Mesenchymal stem cell (in vitro differentiated cells and primary cell): ENCODE measurements at places on chromosomes 4 and X.

DNA sequence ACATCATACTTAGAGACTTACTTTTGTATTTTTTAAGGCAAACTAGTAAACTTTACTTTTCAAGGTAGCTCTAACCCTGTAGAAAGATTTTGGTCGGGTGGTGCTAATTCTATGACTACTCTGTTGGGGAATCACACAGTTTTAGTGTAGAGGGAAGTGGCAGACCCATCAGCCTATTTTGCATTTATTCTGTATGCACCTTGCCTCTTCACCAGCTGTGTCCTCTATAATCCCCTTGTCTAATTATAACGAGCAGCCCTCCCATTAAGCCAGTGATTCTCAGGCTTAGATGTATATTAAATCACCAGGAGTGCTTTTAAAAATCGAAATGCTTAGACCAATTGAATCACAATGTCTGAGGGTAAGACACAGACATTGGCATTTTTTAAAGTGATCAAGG lies 78.1 kb downstream of the GALNT7 start:
- H3K27ac ChIP-seq = no peak overlapping the region
- peaks cover 5% of the 10 kb centered on the region for H3K27me3 ChIP-seq
- no peak overlapping the region for H3K4me3 ChIP-seq
- DNase-seq = no peak

- H3K4me3 ChIP-seq = no peak overlapping the region
- H3K27ac ChIP-seq = no peak overlapping the region
- no peaks in the 10 kb centered on the region for H3K36me3 ChIP-seq
Observed at GRCh38 chrX:105375816-105376215, 155.3 kb upstream of the TEX13A start.

DNA sequence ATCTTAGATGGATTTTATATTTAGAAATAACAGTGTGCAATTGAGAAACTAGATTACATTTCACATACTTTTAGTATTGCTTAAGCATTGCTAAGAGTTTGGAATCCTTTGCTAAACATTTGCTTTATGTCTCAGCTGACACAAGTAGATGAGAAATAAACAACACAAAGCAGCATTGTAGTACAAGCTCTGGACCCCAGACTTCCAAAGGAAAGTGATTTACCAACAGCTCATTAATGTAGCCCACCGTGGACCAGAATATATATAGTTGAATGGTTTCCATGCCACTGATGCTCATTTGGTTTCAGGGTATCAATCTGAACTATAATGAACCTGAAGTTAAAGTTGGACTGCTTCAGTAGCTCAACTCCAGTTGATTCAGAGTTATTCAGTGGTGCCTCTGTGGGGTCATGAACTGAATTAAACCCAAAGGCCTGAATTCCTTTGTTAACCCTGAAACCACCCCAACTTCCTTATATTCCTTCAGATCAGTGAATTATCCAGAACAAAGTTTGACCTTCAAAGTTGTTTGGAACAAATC lies 132.1 kb upstream of the NEIL3 start:
- no peaks in the 10 kb centered on the region for H3K27me3 ChIP-seq
- peak overlapping the region; percentile 87 for H3K27ac ChIP-seq
- H3K36me3 ChIP-seq = no peaks in the 10 kb centered on the region
- no peak overlapping the region for H3K4me3 ChIP-seq

- H3K36me3 ChIP-seq = no peaks in the 10 kb centered on the region
- peaks cover 4% of the 10 kb centered on the region for H3K4me1 ChIP-seq
- H3K4me3 ChIP-seq = no peak overlapping the region
- DNase-seq = peak; percentile 84
- H3K27ac ChIP-seq = peak overlapping the region; percentile 95
- no peaks in the 10 kb centered on the region for H3K27me3 ChIP-seq
Observed at GRCh38 chr4:15695240-15695699, 7.6 kb upstream of the BST1 start.

GRCh38 chr4:39613093-39613656 lies 25.5 kb downstream of the SMIM14 start:
- H3K4me3 ChIP-seq = no peak overlapping the region
- peak overlapping the region; percentile 60 for H3K27ac ChIP-seq
- peaks cover 32% of the 10 kb centered on the region for H3K36me3 ChIP-seq

GRCh38 chr4:89322671-89323070 lies 15.1 kb upstream of the GPRIN3 start:
- no peaks in the 10 kb centered on the region for H3K27me3 ChIP-seq
- no peaks in the 10 kb centered on the region for H3K4me1 ChIP-seq
- no peak for DNase-seq
- no peak overlapping the region for H3K4me3 ChIP-seq
- no peak overlapping the region for H3K27ac ChIP-seq
- H3K36me3 ChIP-seq = no peaks in the 10 kb centered on the region

- H3K4me3 ChIP-seq = no peak overlapping the region
- H3K27me3 ChIP-seq = no peaks in the 10 kb centered on the region
- no peak overlapping the region for H3K27ac ChIP-seq
- no peaks in the 10 kb centered on the region for H3K4me1 ChIP-seq
- no peak for DNase-seq
Observed at GRCh38 chr4:95877636-95878035, 37.7 kb downstream of the PDHA2 start.

DNA sequence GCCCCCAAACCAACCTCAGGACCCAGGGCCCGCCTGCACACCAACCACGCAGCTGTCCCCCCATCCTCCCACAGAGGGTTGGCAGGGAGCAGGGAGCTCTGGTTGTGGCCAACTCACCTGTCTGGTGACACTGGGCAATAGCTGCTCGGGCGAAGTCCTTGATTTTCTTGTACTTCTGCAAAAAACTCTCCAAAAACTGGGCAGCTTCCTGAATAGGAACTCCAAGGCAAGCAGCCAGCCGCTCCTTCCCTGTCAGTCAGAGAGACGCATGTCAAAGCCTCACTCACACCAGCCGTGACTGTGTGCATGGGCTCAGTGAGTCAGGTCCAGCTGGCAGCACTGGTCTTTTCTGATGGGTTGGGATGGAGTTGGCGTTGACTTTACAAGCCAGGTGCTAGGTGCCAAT lies 26.4 kb downstream of the NAT8L start:
- DNase-seq = no peak
- no peaks in the 10 kb centered on the region for H3K4me1 ChIP-seq
- H3K36me3 ChIP-seq = peaks cover 4% of the 10 kb centered on the region
- H3K27ac ChIP-seq = no peak overlapping the region
- H3K27me3 ChIP-seq = no peaks in the 10 kb centered on the region

- H3K36me3 ChIP-seq = no peaks in the 10 kb centered on the region
- H3K4me3 ChIP-seq = no peak overlapping the region
- H3K27ac ChIP-seq = no peak overlapping the region
- DNase-seq = peak; percentile 93
Observed at GRCh38 chr4:4333265-4333706, 43.2 kb downstream of the ZBTB49 start.

DNA sequence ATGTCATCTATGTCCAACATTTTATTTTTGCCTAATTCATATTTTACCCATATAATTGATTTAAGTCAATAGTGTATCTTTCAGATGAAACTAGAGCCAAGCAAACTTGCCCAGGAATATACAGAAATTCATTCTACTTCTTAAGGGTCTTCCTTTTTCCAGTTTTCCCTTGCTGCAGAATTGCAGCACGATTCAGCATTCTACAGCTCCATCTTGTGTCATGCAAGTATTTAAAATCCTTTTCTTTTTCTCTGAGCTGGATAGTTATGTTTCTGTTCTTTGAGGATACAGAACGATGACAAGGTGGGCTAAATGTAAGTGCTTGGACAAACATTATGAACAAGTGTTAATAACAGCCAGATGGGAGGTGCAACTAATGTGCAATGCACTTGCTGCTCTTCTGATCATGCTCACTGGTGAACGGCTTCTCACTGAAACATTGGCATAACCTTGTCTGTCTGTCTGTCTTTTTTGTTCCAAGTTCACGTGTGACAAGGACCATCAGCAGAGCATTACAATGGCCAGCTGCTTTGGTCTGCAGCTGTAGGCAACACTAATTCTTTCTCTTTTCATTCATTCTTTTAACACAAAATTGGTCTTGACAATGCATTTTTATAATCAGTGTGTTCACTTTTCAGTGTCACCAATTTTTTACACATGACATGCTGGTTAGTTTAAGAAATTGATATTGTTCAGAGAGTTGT lies 1821.7 kb downstream of the ARAP2 start:
- H3K4me1 ChIP-seq = no peaks in the 10 kb centered on the region
- H3K4me3 ChIP-seq = no peak overlapping the region
- H3K27me3 ChIP-seq = no peaks in the 10 kb centered on the region
- H3K36me3 ChIP-seq = no peaks in the 10 kb centered on the region

DNA sequence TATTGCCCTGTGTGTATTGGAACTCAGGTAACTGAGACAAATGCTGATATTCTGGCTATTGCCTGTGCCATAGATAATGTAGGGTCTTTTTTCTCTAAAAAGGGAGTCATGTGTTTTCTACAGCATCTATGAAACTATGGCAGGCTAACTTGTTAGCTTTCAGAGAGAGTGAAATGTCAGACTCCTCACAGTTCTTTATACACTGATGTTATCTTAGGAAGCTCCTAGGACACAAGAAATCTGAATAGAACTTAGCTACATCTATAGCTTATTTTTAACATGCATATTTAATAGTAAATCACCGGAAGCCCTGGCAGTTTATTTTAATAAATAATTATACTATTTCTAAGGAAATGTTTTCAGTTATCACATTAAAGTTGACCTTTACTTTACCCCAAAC lies 369.6 kb downstream of the NAF1 start:
- H3K27me3 ChIP-seq = no peaks in the 10 kb centered on the region
- no peaks in the 10 kb centered on the region for H3K4me1 ChIP-seq
- no peak overlapping the region for H3K27ac ChIP-seq

- H3K4me3 ChIP-seq = no peak overlapping the region
- DNase-seq = no peak
- H3K4me1 ChIP-seq = peaks cover 32% of the 10 kb centered on the region
- H3K27ac ChIP-seq = no peak overlapping the region
Observed at GRCh38 chr4:4864940-4865704, 5.7 kb downstream of the MSX1 start.

DNA sequence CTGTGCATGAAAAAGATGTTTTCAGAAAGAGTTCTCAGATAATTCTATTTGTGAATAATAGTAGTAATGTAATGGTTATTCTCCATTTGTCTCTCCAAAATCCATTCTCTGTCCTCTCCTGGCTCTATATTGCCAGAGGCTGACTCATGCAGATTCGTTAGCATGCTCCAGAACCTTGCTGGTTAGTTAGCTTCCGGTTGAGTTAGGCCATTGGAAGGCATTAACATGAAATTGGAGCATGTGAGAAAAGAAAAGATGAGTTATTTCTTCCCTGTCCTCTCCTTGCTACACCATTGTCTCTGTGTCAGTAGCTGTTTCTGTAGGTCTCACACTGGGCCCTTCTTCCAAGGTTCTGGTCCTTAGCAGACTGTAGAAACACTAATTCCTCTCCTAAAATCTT lies 23.5 kb upstream of the PRDM8 start:
- H3K36me3 ChIP-seq = no peaks in the 10 kb centered on the region
- no peaks in the 10 kb centered on the region for H3K27me3 ChIP-seq
- no peaks in the 10 kb centered on the region for H3K4me1 ChIP-seq
- H3K27ac ChIP-seq = no peak overlapping the region
- peak overlapping the region; percentile 29 for H3K4me3 ChIP-seq
- no peak for DNase-seq

- H3K36me3 ChIP-seq = no peaks in the 10 kb centered on the region
- H3K27me3 ChIP-seq = no peaks in the 10 kb centered on the region
- DNase-seq = peak; percentile 88
- H3K4me3 ChIP-seq = no peak overlapping the region
Observed at GRCh38 chr4:109079731-109080130, 222.7 kb downstream of the COL25A1 start.

- H3K36me3 ChIP-seq = no peaks in the 10 kb centered on the region
- no peaks in the 10 kb centered on the region for H3K4me1 ChIP-seq
- peak; percentile 65 for DNase-seq
Observed at GRCh38 chr4:11729548-11729947, 300.9 kb upstream of the HS3ST1 start.

GRCh38 chr4:174406383-174406782 lies 115.9 kb downstream of the HPGD start:
- H3K4me3 ChIP-seq = no peak overlapping the region
- H3K4me1 ChIP-seq = peaks cover 5% of the 10 kb centered on the region
- no peak overlapping the region for H3K27ac ChIP-seq
- H3K36me3 ChIP-seq = no peaks in the 10 kb centered on the region
